ENCODE measurements at places on chromosomes 3 and 15.
A peak's percentile ranks its signal among the peaks of the same experiment; 100 is the strongest.

- no peak for DNase-seq
- H3K27me3 ChIP-seq: no peaks in the 10 kb centered on the region
- H3K36me3 ChIP-seq: no peaks in the 10 kb centered on the region
- no peak overlapping the region for H3K4me3 ChIP-seq
- no peak overlapping the region for H3K27ac ChIP-seq
These were observed 95.7 kb downstream of the SAMMSON start for GRCh38 chr3:70095260-70095659.

GRCh38 chr15:97501291-97501690 lies 459.2 kb upstream of the ARRDC4 start:
- H3K4me1 ChIP-seq: no peaks in the 10 kb centered on the region
- H3K4me3 ChIP-seq: no peak overlapping the region
- no peak overlapping the region for H3K27ac ChIP-seq
- no peak for DNase-seq

DNA sequence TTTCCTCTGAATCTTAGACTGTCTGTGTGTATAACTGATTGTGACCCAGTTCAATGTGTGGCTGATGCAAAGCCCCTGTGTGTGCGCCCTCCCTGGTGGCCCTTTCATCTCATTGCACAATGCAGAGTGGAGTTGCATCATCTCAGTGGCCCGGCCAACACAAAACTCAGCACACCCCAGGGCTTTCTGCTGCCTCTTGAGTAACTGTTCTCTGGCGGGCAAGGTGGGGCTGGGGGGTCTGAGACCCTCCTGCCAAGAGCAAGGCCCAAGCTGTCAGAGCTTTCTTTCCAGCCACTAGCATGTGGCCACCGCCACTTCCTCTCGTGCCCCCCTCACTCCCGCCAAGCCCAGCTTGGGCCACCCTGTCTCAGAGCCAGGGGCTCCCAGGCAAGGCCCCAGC lies 80.7 kb upstream of the ALDH1L1 start:
- no peak overlapping the region for H3K4me3 ChIP-seq
- H3K36me3 ChIP-seq: no peaks in the 10 kb centered on the region
- peak; percentile 80 for DNase-seq
- H3K27me3 ChIP-seq: no peaks in the 10 kb centered on the region
- peaks cover 38% of the 10 kb centered on the region for H3K4me1 ChIP-seq

GRCh38 chr3:161550491-161551195 lies 54.0 kb downstream of the OTOL1 start:
- H3K4me1 ChIP-seq: no peaks in the 10 kb centered on the region
- H3K36me3 ChIP-seq: no peaks in the 10 kb centered on the region
- no peaks in the 10 kb centered on the region for H3K27me3 ChIP-seq
- no peak overlapping the region for H3K4me3 ChIP-seq
- no peak for DNase-seq
- H3K27ac ChIP-seq: no peak overlapping the region

GRCh38 chr3:85781806-85782205 lies 823.0 kb downstream of the CADM2 start:
- H3K27me3 ChIP-seq: no peaks in the 10 kb centered on the region
- no peaks in the 10 kb centered on the region for H3K36me3 ChIP-seq
- no peak overlapping the region for H3K4me3 ChIP-seq
- DNase-seq: no peak

GRCh38 chr3:119626196-119626595 lies 28.5 kb downstream of the PLA1A start:
- no peaks in the 10 kb centered on the region for H3K27me3 ChIP-seq
- DNase-seq: no peak
- peak overlapping the region; percentile 95 for H3K27ac ChIP-seq
- H3K4me1 ChIP-seq: peaks cover 77% of the 10 kb centered on the region
- no peaks in the 10 kb centered on the region for H3K36me3 ChIP-seq
- no peak overlapping the region for H3K4me3 ChIP-seq

Measured in gastrocnemius medialis (tissue), 4 donors.